Inflammatory macrophage treated with lipopolysaccharide for 1 hour (primary cell): ENCODE measurements at places on chromosomes 2 and 18.

DNA sequence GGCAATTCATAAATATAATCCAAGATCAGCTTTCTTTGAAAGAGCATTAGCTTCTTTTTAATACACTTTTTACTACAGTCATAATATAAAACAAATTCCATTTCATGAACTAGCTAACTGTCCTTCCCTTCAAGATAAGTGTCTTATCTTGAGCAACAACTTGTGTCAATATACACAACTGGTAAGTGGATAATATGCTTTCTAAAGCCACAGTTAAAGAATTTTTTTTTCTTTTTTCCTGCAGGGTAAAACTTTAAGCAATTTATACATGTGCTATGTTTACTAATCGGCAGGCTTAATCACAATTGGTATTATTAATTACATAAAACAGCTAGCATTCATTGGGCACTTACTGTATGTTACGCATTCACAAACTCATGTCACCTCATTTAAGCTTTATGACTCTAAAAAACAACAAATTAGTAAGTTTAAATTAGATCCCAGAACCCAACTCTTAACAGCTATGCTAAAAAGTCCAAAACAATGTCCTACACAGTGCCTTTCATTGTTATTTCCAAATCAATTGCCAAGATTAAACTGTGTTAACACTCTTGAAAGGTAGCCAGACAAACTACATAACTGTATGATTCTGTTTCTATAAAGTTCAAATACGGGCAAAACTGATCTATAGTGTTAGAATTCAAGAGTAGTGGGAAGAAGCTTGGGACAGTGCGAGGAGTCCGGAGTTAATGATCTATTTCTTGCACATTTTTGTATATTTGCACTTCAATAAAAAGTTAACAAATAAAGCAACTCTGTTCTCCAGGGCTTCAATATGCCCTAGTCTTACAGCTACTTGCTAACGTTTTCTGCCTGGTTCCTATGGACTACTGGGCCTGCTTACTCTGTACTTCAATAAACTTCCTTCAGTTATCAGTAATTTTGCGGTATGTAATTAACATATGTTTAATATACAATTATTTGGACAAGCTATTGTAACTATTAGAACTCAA lies 6.0 kb downstream of the TXNL1 start:
- DNase-seq, result no peak

- DNase-seq, result no peak
Measured at GRCh38 chr2:221779614-221780067, 207.5 kb upstream of the EPHA4 start.

DNA sequence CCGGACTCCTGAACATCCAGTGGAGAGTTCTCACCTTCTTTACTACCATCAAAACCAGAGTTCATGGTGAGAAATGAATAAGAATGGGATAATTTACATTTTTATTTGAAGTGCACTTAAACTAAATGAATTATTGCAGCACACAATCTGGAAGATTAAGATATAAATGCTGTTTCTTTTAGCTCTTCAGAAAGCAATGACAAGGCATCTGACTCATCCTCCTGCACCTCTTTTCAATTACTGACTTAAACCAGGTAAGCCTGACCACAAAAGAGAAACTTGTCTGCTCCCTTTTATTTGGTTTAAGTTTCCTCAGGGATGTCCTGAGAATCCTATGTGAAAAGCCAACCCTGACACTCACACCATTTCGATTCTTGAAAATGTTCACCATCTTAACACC lies 720 bp upstream of the DSC2 start:
- no peak for DNase-seq

GRCh38 chr2:74051504-74051903 lies 66.8 kb downstream of the TET3 start:
- no peak for DNase-seq

GRCh38 chr2:241158546-241158900 lies 8.3 kb downstream of the PPP1R7 start:
- no peak for DNase-seq

DNA sequence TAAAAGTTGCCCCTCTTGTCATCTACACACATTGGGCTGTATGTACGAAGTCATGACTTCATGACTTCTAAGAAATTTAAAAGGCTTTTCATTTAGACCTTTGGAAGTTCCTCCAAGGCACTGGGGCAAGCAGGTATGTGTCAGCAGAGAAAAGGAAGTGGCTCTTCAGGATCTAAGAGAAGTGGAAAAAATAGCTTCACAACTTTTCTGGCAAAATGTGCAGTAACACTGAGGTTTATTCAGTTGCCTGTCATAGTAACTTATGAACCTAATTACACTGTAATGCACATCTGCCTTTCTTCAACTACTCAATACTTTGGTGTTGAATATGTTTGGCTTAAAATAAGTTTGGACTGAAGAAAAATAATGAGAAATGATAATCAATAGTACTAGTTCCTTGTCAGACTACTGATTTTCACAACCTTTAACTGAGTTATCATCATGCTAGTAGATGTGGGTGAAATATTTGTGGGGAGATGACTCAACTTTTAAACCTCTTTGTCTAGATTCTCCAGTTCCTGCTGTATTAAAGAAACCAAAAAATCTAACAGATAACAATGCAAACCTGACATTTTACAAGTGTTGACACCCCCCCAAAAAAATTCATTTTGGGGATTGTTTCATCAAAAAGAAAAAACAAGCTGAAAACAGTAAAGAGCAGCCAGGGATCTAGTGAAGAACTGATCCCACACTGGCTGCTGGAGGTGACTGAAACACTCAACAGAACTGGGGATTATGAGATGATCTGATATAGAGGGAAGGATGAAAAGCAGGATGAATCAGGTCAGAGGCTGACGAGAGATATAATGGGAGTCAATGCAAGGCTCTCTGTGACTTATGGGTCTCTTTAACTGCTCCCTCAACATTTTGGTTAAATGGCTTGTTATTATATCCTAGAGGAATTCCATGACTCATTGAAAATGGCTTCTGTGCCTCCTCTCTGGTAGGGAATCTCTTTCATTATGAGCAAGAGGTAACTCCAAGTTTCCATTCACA lies 84.6 kb downstream of the COLEC12 start:
- no peak for DNase-seq

GRCh38 chr18:50009773-50010335 lies 185.1 kb downstream of the MYO5B start:
- DNase-seq, result peak; percentile 0

DNA sequence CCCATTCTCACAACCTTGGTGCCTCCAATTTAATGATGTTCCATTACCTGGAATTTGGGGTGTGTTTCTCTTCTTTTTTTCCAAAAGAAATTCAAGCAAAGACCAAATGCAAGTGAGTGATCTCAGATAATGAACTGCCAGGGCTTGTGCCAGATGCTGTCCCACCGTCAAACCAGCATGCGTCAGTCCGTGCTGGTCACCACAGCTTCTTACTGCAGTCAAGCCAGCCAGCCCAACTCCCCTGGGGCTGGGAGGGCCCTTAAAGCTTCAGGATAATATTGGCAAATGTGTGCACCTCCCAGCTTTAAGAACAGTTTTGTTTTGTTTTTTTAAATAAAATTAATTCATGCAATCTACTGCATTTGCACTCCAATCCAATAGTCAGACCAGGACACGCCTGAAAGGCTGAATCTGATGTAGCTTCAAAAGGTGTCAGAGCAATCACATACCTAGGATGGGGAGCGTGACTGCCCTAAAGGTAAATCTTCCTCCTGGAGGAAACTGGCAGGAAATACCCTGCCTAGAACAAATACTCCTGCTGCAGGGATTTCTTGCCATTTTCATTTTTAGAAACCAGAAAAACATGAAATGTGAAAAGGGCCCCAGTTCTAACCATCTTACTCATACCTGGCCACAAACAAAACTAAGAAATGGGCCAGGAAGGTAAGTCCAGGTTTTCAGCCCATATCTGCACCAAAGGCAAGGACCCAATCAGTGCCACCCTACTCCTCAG lies 26.8 kb upstream of the SP3 start:
- DNase-seq, result no peak

- no peak for DNase-seq
Measured at GRCh38 chr18:8396254-8396653, 213.0 kb upstream of the RAB12 start.

DNA sequence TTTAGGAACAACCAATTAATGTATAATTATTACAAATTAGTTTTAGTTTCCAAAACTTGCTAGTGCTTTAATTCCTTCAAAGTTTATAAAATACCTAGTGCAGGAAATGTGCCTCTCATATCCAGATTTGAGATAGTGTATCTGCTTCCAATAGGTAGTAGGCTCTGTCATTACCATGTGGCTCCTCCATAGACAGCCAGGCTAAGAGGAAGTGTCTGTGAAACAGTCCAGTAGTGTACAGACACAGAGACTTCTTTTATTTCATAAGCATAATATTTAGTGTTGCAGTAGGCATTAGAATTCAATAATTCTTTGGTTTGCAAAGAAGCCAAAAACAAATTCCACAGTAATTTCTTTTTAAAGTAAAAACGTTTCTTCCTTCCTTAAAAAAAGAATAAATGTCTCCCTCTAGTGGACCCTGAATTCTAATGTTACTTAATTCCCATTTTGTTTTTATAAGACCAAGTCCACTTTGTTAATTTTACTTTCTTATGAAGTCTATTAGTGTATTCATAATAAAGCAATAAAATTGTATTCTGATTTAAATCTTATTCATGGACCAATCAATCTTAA lies 101.2 kb downstream of the NEB start:
- peak; percentile 23 for DNase-seq
